ENCODE measurements at places on chromosomes 12 and 14. TPM values are rescaled to one million over a fixed set of nuclear protein-coding genes. Genes with fewer than 3 reads are reported as not detected.

B4GALNT1 gene
- total RNA-seq = 1.4 TPM

STK38L gene
- total RNA-seq = 19.6 TPM

SEC23A gene
- 156 TPM for total RNA-seq

APOF gene
- not detected for total RNA-seq

ARHGAP9 gene
- total RNA-seq = 3.6 TPM

KRT77 gene
- total RNA-seq = not detected

SLC25A47 gene
- total RNA-seq = 0.09 TPM

RNU4-1 gene
- total RNA-seq = 636 TPM

PAPLN gene
- 0.58 TPM for total RNA-seq

GLS2 gene
- 0.09 TPM for total RNA-seq

PTPRO gene
- total RNA-seq = 1.3 TPM

CMTM5 gene
- 1.1 TPM for total RNA-seq

SIRT4 gene
- 6.3 TPM for total RNA-seq

WNT1 gene
- total RNA-seq = not detected

TAS2R8 gene
- 0.04 TPM for total RNA-seq

C12orf76 gene
- 26.3 TPM for total RNA-seq

GPR65 gene
- total RNA-seq = 0.53 TPM

DAO gene
- total RNA-seq = 0.09 TPM

RIN3 gene
- total RNA-seq = 4.3 TPM

TAS2R9 gene
- total RNA-seq = not detected

HNF1A gene
- total RNA-seq = 0.04 TPM

RNASE1 gene
- 204 TPM for total RNA-seq

TAS2R31 gene
- total RNA-seq = 5.5 TPM

GARIN6 gene
- total RNA-seq = not detected

TAS2R42 gene
- total RNA-seq = not detected

PLEKHD1 gene
- 0.53 TPM for total RNA-seq

CLIP1 gene
- 19.8 TPM for total RNA-seq

ABHD4 gene
- total RNA-seq = 8.0 TPM

NAP1L1 gene
- 204 TPM for total RNA-seq

OAS1 gene
- 3.6 TPM for total RNA-seq

OR6C1 gene
- total RNA-seq = not detected

IKZF4 gene
- total RNA-seq = 2.2 TPM

STYK1 gene
- not detected for total RNA-seq

LRRC43 gene
- 0.18 TPM for total RNA-seq

TTC9 gene
- 4.4 TPM for total RNA-seq

GALNT9 gene
- total RNA-seq = 0.93 TPM

NTF3 gene
- 2.2 TPM for total RNA-seq

ATP2B1 gene
- 112 TPM for total RNA-seq

DUSP16 gene
- 18.2 TPM for total RNA-seq

MUCL1 gene
- not detected for total RNA-seq

PMEL gene
- total RNA-seq = 0.62 TPM

HNRNPA1 gene
- total RNA-seq = 442 TPM

CLEC4D gene
- total RNA-seq = not detected

LBHD2 gene
- 0.09 TPM for total RNA-seq

GPD1 gene
- 56.3 TPM for total RNA-seq

ZFYVE1 gene
- 8.4 TPM for total RNA-seq

SLC35F4 gene
- 0.22 TPM for total RNA-seq

MANSC4 gene
- not detected for total RNA-seq

HSP90B1 gene
- 337 TPM for total RNA-seq

KIF5A gene
- total RNA-seq = 0.04 TPM

SLC7A7 gene
- 15.8 TPM for total RNA-seq

KRT75 gene
- total RNA-seq = not detected

RAPGEF3 gene
- 11.5 TPM for total RNA-seq

TMEM263 gene
- 51.4 TPM for total RNA-seq

PPP1R36 gene
- total RNA-seq = 0.31 TPM

RNASE11 gene
- not detected for total RNA-seq

FGF6 gene
- 24.7 TPM for total RNA-seq

RTN1 gene
- 1.2 TPM for total RNA-seq

KCNH5 gene
- 0.04 TPM for total RNA-seq
